Mesendoderm (in vitro differentiated cells): ENCODE measurements at places on chromosomes 3 and 15.

DNA sequence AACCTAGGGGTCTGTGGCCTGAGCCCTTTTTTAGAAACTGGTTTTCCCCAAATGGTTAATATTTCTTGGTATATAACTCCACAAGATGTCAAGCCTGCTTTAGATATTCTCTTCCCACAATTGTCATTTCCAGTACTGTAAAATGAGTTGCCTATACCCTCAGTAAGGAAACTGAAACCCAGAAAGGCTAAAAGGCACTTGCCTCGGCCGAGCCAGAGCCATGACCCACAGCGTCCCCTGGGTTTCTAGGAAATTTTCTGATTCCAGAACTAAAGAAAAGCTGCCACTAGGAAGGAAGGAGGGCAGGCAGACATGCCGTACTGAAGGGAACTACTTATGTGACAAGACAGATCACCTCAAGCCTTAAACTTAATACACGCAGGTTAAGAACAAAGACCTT, 59.1 kb downstream of the ATP8B4 start:
- DNase-seq, result no peak

- no peak for DNase-seq
These were observed 4.9 kb downstream of the MESP2 start for GRCh38 chr15:89781055-89781454.

DNA sequence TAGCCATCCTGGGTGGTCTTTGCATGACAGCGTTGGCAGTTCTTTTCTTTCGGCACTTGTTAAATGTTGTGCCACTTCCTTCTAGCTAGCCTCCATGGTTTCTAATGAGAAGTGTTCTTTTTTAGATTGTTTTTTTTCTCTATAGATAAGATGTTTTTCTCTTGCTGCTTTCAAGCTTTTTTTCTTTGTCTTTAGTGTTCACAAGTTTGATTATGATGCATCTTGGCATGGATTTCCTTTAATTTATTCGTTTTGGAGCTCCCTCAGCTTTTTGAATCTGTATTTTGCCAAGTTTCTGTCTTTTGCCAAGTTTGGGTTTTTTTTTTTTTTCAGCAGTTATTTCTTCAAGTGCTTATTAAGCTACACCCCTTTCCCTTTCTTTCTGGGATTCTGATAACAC, 53.1 kb downstream of the TM2D3 start:
- DNase-seq, result no peak

DNA sequence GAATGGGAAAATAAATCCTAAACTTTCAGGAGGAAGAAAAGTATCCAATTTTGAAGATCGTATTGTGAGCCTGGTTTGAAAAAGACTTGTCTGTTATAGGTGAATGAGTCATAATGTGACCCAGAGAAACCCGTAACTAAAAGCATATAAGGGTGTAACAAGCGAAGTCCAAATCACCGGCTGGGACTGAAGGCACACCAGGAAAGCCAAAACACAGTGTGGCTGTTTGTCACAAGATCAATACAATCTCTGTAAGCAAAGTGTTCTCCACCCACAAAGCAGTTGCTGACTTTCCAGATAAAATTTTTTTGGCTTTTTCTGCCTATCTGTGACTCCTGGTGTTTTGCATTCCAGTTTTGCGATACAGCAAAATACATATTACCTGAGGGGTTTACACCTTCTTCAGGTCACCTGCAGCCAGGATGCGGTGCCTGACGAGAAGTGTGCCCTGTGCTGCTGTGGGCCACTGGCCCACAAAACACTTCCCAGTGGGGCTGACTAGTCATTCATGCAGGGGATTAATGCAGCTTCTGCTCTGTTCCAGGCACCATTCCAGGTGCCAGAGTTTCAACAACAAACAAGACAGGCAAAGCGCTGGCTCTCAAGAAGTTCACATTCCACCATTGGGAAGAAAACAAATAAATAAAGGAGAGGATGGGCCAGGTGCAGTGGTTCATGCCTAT, 14.4 kb downstream of the HES1 start:
- no peak for DNase-seq

DNA sequence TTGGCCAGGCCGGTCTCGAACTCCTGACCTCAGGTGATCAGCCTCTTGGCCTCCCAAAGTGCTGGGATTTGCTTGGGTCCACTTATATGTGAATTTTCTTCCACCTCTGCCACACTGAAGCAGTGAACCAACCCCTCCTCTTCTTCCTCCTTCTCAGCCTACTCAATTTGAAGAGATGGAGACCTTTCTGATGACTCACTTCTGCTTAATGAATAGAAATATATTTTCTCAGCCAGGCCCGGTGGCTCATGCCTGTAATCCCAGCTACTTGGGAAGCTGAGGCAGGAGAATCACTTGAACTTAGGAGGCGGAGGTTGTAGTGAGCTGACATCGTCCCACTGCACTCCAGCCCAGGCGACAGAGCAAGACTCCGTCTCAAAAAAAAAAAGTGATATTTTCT, 46.8 kb upstream of the GATM start:
- DNase-seq, result peak; percentile 5

DNA sequence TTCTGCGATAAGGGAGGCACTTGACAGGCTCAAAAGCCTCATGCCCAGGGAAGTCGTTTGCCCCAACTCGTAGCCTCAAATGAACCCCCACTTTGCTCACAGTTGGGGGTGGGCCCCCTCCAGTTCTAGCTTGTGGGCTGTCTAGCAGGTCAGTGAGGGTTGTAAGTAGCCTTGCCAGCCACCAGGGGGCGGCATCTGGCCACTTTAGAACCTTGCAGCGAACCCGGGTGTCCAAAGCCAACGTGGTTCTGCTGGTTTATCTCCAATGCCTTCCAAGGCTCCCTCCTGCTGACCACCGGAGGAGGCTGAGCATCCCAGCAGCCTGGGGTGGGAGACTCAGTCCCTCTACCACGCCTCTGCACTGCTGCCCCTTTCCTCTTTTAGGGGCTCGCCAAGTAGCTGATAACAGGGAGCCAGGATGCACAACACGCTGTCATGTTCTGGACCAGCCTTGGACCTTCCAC, 9.2 kb upstream of the RBSN start:
- DNase-seq, result peak; percentile 83

DNA sequence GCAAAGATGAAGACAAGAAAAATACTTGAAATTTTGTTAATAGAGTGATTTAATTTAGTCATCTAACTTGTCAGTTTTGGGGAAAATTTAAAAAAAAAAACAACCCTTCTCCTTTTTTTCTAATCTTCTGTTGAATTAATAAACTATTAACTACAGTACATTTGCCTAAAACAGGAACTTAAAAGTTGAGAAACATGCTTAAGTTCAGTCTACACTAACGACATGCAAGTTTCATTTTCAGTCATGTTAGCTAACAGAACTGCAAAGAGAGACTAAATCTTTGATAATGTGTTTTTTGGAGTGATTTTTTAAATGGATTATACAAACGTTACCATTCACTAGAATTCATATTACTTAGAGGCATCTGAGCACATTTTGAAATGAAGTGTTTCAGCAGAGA, 71.9 kb upstream of the MBNL1 start:
- no peak for DNase-seq

DNA sequence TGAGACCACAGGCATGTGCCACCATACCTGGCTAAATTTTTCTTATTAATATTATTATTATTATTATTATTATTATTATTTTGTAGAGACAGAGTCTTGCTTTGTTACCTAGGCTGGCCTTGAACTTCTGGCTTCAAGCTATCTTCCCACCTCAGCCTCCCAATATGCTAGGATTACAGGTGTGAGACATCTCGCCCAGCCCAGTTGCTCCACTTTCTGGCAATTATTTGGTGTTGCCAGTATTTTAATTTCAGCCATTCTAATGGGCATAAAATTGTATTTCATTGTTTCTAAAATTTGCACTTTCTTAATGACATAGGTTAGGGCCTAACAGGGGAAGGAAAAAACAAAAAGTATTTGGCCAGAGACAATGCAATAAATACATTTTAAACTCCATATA, 1217.6 kb upstream of the ALCAM start:
- DNase-seq, result no peak

DNA sequence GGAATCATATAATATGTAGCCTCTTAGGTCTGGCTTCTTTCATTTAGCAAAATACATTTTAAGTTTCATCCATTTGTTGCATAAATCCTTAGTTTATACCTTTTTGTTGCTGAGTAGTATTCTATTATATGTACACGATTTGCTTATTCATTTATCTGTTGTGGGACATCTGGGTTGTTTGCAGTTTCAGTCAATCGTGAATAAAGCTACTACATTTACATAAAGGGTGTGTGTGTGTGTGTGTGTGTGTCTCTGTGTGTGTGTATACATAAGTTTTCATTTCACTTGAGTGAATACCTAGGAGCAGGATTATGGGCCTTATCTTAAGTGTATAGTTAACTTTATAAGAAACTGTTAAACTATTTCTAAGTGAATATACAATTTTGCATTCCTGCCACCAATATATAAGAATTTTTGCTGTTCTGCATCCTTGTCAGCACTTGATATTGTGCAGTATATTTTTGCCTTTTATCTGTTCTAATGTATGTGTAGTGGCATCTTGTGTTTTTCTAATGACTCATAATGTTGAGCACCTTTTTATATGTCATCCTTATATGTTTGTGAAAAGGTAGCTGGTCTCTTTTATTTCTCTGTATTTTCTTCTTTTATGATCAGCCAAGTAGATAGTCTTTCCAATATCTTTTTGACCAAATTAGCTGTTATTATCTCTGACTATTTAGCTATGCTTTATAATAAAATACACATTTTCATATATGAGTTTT, 55.0 kb downstream of the GLCE start:
- no peak for DNase-seq

DNA sequence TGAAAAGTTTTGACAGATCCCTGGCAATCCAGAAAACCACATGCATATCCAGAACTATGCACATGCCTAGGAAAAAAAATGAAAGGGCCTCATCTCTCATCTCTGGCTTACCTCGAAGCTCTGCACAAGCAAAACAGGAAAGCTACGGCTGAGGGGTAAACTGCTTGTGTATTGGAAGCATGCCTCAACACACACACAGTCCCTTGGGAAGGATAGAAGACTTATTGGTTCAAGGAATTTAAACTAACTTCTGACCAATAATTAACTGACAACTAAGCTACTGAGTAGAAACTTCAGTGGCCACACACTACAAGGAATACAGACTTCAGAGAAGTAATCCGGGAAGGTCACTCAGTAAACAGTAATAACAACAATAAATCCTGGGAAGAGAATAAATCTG, 59.9 kb upstream of the POMGNT2 start:
- no peak for DNase-seq

DNA sequence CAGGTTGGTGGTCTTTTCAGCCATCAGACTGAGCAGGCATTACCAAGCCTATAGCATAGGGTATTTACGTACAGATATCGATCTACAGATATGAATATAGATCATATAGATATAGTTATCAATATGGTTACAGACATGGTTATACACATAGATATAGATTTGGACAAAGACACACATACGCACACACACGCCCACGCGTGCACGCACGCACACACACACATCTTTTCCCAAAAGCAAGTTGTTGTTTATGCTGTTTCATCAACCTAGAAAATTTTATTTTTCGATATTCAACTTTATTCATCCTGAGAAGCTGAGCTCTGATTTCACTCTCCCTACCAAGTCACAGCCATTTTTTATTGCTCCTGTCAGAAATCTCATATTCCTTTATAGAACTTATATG, 309.1 kb downstream of the NLGN1 start:
- DNase-seq, result no peak

DNA sequence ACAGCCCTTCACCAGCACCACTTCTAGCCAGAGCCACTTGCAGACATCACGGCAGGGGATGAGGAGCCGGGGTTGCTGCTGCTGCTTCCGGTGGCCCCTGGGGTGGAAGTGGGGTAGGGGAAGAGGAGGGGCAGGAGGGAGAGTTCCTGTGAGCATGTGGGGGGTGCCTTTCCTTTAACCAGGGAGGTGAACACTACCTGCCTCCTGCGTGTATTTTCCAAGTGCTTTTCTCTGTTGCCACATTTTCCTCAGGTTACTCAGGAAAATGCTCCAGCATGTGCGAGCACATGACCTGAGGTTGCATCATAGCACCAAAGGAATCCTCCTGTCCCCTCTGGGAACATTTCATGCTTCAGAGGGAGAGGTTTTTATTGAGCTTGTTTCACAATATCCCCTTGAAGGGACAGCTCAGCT, 12.2 kb upstream of the SACM1L start:
- DNase-seq, result peak; percentile 83

GRCh38 chr3:170712798-170713197, 126.9 kb upstream of the SLC7A14 start:
- DNase-seq, result no peak

- no peak for DNase-seq
These were observed 83.0 kb downstream of the CRYGS start for GRCh38 chr3:186461141-186461540.

- DNase-seq, result no peak
These were observed 18.3 kb upstream of the CD200 start for GRCh38 chr3:112314649-112315048.

DNA sequence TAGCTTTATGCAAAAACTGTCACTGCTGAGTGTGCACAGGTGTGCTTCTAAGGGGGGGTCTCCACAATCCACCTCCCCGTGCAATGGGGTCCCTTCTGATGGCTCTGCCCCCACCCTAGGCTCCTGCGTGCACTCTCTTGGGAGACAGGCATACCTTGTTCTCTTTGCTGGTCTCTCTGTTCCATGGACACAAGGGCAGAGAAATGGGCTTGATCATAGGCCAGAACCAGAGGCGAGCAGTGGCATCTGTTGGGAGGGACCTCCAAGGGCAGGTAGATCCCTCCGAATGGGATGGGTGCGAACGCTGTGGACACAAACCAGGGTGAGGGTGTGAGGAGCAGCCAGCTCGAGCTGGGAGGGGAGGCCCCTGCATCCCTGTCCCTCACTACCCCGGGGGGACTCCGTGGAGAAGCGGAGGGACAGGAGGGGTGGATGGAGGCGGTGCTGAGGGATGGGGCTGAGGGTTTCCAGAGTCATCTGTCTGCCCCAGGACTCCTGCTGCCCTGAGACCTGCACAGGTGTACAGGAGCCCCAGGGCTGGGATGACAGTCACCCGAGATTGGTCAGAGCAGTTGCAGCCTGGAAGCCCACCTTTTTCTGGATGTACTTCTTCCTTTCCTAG, 175.0 kb downstream of the KLF13 start:
- no peak for DNase-seq

- no peak for DNase-seq
These were observed 9.2 kb upstream of the NFKBIZ start for GRCh38 chr3:101840066-101840465.

DNA sequence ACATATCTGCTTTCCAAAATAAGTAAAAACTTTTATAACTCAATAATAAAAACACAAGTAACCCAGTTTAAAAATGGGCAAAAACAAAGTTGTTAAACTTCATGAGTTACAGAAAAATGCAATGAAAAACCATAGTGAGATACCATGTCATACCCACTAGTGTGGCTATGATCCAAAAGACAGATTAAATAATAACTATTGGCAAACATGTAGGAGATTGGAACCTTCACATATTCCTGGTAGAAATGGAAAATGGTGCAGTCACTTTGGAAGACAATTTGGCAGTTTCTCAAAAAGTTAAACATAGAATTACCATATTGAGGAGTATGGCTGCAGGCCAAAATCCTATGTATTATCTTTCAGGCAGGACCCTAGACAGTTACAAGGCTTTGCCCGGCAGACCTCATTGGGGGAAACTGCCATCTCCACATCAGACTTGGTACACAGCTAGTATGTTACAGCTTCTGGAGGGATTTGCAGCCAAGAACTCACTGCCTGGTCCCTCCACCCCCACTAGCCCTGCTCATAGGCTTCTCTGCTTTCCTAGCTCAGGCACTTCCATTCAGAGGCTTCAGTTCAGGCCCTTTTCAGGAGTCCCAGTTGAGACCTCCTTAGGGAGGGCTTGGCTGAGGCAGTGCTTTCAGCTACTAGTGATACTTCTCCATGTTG, 147.8 kb downstream of the NEK10 start:
- no peak for DNase-seq

GRCh38 chr15:59159210-59159609, 47.4 kb upstream of the LDHAL6B start:
- no peak for DNase-seq
